Placental pericyte (primary cell): ENCODE measurements at places on chromosomes 1 and 21. TPM values are rescaled to one million over a fixed set of nuclear protein-coding genes. Genes with fewer than 3 reads are reported as not detected.

S100A2 gene
- total RNA-seq, result 1.1 and 2.1 TPM in 2 replicates

OR6K3 gene
- total RNA-seq, result not detected in 2 replicates

RBP7 gene
- total RNA-seq, result not detected in 2 replicates

OR2T27 gene
- total RNA-seq, result not detected in 2 replicates

SEMA4A gene
- 0.43 and 0.44 TPM in 2 replicates for total RNA-seq

RORC gene
- total RNA-seq, result not detected in 2 replicates
